ENCODE measurements at places on chromosomes 1 and 21.
A peak's percentile ranks its signal among the peaks of the same experiment; 100 is the strongest.

DNA sequence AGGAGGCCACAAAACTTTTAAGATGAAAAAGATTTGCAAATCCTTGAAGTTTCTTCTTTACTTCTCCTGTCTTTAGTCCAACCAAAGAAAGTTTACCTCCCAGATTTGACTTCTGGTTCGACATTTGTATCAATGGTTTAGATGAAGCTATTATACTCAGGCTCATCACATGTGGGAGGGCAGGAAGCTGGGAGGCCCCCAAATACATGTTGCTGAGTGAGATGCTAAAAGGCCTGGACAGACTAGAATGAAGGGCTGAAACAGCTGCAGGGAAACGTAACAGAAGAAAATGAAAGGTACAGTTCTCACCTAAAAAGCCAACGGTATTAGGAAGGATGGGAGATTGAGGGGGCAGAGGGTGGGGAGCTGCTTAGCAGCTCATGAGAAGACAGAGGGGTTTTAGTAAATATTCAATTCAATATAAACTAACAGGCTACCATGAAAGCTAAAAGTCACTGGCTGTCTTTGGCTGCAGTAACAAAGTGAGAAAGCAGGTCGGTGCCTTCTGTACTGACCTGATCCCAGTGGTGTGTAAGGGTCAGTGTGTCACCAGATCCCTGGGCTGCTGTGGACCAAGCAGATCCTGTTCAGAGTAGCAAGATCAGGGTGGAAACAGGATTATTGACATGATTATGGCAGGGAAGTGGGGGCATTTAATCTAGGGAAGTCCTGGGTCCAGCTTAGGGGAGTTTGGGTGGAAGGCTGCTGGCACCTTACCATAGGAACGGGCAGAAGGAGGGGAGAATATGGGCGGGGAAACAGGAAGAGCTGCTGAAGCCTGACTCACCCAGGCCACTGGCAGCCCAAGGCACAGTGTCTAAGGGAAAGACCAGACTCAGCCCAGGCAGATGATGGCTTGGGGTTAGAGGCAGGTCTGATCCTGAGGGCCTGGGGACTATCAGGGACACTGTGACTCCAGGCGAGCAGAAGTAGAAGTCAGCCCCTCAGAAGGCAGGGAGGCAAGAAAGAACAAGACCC lies 60.4 kb downstream of the KCNN3 start:
- DNase-seq: peak; percentile 10

DNA sequence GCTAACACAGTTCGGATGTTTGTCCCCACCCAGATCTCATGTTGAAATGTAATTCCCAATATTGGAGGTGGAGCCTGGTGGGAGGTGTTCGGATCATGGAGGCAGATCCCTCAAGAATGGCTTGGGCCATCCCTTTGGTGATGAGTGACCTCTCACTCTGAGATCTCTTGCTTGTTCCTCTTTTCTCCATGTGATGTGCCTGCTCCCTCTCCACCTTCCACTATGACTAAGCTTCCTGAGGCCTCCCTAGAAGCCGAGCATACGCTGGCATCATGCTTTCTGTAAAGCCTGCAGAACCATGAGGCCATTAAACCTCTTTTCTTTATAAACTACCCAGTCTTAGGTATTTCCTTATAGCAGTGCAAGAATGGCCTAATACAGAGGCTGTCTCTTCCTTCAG lies 8.1 kb upstream of the PLA2G5 start:
- no peak for DNase-seq

- no peak for DNase-seq
Measured at GRCh38 chr1:73452522-73452921, 745.5 kb downstream of the LRRIQ3 start.

DNA sequence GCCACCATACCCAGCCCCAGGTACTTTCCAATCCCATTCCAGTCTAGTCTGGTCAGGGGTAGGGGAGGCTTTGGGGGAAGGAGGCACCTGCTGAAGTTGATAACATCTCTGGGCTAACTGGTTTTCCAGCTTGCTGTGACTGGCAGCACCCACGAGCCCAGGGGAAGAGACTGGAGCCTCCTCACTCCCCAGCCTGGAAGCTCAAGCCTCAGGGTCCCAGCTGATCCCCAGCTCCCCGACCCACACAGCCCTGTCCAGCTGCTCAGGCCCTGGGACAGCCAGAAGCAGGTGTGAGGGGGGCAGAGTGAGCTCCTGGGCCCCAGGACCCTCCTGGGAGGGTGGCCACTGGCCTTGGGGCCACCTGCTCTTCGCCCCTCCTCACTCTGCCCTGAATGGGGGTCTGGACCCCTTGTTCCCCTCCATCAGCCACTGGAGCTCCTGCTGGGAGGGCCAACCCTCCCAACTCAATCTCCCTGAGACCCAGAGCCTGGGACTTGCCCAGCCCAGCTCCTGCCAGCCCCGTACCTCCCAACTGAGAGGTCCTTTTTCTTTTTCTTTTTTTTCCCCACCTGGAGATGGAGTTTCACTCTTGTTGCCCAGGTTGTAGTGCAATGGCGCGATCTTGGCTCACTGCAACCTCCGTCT lies 23.5 kb upstream of the RNU1-4 start:
- DNase-seq: no peak

DNA sequence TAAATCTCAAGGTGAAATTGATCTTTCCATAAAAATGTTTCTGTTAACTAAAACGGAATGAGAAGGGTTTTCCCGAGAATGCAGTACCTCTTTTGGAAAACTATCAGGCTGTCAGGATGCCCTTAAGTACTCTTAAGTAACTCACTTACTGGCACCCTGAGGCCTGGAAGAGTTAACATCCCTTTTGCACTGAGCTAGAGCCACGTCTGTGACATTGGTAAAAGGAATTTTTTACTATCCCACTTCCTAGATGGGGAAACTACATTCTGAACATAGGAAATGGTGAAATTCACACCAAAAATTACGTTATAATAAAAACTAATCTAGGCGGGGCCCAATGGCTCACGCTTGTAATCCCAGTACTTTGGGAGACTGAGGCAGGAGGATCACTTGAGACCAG lies 39.7 kb upstream of the MAP10 start:
- DNase-seq: no peak

DNA sequence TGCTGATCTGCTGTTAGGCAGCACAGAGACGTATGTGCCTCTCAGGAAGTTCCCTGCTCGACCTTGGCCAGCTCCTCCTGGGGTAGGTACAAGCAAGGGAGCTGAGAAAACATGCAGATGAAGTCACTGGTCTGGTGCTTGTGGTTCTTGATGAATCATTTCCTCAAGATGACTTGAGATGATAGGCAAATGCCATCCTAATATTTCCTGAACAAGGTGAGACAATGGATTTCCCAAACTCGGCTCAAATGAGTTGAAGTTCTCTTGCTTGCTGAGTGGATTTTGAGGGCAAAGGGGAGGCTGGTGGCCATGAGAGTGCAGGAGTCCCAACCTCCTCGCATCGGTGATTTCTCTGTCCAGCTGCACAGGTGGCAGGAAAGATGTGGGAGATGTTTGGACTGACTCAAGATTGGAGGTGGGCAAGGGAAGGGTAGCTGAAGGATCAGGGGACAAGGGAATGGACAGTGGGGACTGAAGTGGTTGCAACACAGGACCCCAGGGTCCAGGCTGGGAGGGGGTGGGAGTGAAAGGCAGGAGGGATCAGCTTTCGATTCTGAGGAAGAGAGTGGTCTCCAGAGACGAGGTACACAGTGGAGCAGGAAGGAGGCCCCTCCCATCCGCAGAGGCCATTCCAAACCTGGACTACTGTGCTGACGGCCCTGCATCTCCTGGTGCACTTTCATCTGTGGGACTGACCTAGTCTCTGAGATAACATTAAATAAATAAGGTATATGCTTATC lies 63.9 kb downstream of the CAPN2 start:
- DNase-seq: peak; percentile 67

DNA sequence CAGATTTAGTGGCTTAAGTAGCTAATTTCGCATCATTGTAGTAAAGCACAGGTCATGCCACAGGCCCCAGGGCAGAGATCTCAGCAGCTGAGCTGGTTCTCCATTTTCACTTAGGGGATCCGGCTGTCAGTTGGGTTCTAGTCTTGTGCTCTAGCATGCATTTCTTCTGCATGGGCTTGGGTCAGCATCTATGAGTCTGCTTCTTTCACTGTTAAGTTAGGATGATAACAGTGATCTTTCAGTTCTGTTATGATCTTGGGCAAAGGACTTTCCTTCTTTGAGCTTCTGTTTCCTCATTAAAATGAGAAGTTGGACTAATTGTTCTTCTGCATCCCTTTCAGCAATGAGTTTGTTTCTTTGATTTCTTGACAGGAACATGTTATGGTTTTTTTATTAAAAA lies 123.6 kb upstream of the DNAH14 start:
- DNase-seq: no peak

DNA sequence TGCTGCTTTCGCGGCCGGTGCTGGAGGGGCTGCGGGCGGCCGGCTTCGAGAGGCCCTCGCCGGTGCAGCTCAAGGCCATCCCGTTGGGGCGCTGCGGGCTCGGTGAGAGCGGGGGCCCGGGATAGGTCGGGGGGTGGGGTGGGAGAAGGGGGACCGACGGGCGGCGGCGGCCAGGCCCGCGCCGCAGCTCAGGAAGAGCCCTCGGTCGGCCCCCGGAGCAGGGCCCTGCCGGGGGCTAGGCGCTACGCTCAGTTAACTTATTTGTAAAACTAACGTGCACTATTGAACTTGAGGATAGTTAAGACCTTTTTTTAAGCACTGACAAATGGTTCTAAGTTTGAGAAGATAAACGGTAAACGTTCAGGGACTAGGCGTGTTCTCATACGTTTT lies 418 bp downstream of the DDX20 start:
- DNase-seq: no peak

- no peak for DNase-seq
Measured at GRCh38 chr1:67169496-67169895, 3.2 kb downstream of the IL23R start.
